ENCODE measurements at places on chromosomes 7 and 10.

DNA sequence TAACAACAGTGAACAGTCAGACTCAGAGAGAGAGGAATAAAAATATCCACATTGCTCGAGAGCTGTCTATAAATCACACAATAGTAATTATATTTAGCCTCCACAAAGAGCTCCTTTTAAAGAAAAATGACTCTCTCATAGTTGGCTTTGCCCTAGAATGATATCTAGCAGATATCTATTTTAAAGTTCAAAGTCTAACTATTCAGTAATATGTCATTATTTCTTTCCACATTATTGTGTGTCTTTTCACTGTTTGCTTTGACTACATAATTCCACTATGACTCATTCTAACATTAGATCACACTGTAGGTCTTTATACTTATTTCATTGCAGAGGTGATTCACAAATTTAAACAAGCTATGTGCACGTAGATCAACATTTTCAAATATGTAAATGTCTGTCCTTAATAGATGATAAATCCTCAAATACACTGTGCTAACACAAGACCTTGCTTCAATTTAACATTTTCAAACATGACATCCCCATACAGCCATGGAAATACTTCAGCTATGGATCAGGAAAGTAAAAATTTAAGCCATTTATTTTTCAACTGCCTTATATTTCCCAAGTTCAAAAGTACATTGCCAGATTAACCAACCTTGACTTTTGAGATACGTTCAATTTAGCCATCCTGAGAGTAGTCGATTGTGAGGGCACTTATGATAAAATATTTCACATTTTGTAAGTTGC lies 99.9 kb upstream of the AKR1E2 start:
- DNase-seq, result peak; percentile 78

GRCh38 chr7:91550931-91551330 lies 286.7 kb downstream of the FZD1 start:
- DNase-seq, result no peak

DNA sequence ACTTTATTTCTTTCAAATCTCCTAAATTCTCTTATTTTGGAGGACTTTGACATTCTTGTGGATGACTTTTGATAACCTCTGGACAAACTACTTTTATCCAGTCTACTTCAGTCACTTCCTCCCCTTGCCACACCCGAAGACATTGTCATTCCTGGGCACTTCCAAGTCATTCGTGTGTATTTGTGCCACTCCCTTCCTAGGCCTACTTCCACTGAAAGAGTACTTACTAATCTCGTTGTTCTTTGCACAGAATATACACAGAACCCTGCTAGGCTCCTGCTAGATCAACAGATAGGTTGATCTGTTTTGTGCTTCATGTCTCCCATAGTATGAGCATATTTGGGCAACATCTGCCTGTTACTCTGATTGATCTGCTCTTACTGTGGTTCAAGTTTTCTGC lies 355.4 kb downstream of the HGF start:
- no peak for DNase-seq

DNA sequence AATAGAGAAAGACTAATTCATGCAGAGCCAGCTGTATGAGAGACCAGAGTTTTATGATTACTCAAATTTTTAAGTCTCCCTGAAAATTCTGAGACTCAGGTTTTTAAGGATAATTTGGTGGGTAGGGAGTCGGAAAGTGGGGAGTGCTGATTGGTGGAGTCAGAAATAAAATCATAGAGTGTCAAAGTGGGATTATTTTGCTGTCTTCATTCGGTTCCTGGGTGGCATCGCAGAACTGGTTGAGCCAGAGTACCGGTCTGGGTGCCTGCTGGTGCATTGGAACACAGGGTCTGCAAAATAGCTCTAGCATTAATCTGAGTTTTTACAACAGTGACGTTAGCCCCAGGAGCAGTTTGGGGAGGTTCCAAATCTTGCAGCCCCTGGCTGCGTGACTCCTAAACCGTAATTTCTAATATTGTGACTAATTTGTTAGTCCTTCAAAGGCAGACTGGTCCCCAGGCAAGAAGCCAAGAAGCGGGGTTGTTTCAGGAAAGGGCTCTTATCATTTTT lies 32.4 kb downstream of the GPRIN2 start:
- peak; percentile 88 for DNase-seq

- DNase-seq, result no peak
These were observed 272.5 kb upstream of the SEMA3E start for GRCh38 chr7:83921271-83921940.

DNA sequence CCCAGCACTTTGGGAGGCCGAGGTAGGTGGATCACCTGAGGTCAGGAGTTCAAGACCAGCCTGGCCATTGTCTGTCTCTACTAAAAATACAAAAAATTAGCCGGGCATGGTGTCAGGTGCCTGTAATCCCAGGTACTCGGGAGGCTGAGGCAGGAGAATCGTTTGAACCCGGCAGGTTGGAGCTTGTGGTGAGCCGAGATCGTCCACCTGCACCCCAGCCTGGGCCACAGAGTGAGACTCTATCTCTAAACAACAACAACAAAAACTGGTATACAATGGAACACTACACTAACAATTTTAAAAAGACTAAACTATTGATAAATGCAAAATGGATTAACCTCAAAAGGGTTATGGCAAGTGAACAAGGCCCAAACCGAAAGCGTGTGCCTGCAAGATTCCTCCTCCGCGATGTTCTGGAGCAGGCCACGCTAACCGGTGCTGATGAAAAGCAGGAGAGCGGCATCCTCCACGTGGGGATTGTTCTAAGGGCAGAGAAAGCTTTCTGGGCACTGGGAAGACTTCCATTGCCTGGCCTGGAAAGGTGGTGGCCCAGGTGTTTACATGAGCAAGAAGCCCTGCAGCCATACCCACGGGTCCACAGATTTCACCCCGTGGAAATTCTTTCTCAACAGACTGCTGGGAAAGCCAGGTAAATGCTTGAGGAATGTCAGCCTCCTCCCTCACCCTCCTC lies 53.8 kb downstream of the PDGFA start:
- DNase-seq, result no peak

DNA sequence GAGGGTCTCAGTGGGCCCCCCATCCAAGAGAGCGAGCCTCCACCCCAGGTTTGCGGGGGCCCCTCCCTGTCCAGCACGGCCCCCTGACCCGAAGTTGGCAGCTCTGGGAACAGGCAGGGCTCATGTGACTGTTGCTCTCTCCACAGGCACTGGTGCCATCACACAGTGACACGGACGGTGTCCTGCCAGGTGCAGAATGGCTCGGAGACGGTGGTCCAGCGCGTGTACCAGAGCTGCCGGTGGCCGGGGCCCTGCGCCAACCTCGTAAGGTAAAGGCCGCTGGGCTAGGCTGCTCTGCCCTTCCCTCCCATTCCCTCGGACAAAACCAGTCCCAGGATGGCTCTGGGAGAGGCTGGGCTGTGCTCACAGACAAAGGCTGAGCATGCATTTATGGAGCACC lies 57.2 kb downstream of the COL26A1 start:
- no peak for DNase-seq

DNA sequence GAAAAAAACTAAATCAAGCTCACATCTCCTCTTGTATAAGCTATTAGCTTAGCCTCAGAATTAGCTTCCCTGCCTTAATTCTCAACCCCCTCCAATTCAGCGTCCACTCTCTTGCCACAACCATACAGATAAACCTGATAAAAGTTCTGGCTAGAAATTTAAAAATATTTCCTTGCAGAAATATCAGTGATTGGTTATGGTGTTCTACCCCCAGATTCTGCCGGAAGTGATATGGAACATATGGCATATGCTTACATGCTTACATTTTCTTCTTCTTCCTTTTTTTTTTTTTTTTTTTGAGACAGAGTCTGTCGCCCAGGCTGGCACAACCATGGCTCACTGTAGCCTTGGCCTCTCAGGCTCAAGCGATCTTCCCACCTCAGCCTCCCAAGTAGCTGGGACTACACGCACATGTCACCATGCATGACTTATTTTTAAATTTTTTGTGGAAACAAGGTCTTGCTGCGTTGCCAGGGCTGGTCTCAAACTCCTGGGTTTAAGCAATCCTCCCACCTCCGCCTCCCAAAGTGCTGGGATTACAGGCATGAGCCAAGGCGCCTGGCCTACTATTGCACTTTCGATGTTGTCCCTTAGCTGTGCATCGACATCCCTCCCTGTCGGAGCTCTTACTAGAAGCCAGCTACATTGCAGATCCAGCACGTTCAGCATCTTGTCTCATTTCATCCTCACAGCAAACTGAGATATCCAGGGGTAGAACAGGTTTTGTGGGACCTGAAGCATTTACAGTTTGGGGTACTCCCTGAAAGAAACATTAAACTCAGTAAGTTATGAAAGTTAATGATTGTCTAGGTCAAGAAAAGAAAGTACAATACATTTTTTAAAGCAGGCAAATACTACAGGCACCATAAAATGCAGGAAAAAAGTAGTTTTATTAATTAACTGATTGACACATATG lies 205.6 kb upstream of the TCF7L2 start:
- DNase-seq, result no peak

DNA sequence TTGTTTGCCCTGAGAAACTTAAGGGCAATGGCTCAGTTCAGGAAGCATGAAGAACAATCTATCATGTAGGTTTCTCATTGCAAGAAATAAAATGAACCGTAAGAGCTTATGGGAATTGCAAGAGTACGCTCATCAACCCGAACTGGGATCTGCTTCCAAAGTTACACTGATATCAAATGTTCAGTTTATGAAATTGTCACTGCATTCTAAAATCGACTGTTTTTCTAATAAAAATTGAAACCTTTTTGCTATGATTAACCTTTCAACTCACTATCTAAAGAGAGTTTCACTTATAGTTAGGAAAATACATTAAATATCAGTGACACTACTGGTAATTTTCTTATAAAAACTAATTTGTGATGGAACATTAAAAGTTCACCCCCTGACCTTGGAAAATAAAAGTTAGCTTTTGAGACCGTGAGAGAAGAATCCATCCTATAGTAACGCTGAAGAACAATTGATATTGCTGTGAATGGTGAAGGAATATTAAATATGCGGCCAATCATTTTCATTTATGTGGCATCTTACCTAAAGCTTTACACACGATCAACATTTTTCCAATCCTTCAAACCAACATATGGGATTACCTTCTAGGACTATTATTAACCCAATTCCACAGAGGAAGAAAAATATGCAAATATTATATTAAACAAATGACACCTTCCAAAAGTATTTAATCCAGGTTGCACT lies 2.2 kb downstream of the MEOX2 start:
- no peak for DNase-seq

GRCh38 chr7:31688996-31689395 lies 2.0 kb downstream of the PPP1R17 start:
- DNase-seq, result no peak

- DNase-seq, result no peak
These were observed 120.6 kb downstream of the LRRC4 start for GRCh38 chr7:127910670-127911069.

- DNase-seq, result no peak
These were observed 3.3 kb downstream of the PRRT4 start for GRCh38 chr7:128358233-128358632.

- no peak for DNase-seq
These were observed 110.7 kb downstream of the ZNF467 start for GRCh38 chr7:149662591-149663095.

- no peak for DNase-seq
These were observed 644 bp downstream of the PPP1R35 start for GRCh38 chr7:100435401-100436304.

GRCh38 chr7:46763344-46763743 lies 818.6 kb downstream of the TNS3 start:
- no peak for DNase-seq

DNA sequence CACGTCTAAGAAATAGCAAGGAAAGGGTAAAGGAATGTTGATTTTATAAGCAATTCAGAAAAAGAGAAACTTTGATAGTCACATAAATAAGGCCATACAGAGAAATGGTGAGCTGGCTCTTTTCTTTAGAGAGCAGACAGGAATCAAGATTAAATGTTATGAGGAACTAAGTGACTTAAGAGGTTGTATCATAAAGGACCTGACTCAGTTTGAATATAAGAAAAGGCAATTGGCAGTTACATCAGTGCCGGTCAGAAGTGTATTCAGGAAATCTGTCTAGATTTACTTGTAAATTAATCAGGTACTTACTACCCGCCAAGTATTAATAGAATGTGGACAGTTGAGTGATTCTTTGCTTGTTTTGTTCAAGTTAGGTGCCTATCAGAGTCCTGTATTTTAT lies 2.1 kb downstream of the MRPL32 start:
- no peak for DNase-seq

DNA sequence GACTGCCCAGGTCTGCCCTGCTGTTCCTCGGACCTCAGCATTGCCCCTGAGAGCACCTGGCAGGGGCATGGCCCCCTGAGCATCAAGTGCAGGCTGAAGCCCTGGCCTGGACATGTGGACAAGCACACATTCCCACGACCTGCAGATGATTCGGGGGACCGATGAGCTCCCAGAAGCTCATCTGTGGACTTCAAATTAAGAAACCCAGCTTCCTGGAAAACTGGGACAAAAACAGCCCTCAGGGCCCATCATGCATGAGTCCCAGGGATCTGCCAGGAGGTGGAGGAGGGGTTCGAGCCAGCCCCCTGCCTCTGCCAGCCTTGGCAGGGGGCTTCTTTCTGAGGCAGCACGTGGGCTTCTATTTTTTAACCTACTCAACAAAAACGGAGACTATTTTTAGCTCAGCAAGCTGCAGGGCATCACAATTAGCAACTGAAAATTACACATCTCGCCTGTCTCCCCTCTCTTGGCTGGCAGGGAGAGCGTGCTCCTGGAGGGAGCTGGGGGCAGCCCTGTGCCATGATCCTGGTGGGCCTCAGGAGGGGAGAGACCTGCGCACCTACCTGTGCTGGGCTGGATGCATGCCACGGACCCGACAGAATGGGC lies 51.8 kb downstream of the RASGEF1A start:
- DNase-seq, result no peak

DNA sequence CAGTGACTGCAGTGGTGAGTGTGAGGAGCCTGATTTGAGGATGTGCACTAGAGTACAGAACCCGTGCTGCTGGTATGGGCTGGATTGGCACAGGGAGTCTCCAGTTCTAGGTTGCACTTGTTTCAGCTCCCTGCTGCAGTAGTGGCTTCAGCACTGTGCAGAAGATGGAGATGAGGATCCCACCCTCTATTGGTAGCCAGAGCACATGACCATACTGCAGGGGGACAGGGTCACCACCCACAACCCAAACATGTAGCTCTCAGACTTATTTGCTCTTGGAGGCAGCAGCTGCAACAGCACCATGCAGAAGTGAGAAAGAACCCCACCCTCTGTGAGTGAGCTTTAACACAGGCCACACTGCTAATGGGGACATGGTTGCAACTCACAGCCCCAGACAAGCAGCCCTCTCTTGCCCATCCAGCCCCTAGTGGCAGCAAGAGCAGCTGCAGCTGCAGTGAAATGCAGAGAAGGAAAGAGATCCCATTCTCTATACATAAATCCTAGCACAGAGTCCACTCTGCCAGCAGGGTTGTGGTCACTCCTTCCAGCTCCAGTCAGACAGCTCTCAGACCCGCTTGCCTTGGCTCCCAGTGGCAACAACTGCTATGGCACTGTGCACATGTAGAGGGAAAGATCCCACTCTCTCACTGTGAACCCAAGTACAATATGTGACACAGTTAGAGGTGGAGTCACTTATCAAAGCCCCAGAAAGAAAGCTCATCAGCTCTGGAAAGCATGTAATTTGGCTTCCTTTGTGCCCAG lies 51.4 kb upstream of the SCIN start:
- DNase-seq, result no peak

- no peak for DNase-seq
These were observed 51.9 kb upstream of the A1CF start for GRCh38 chr10:50937230-50937907.

All from BJ (cell line).